ENCODE measurements at places on chromosomes 12 and 14.

DNA sequence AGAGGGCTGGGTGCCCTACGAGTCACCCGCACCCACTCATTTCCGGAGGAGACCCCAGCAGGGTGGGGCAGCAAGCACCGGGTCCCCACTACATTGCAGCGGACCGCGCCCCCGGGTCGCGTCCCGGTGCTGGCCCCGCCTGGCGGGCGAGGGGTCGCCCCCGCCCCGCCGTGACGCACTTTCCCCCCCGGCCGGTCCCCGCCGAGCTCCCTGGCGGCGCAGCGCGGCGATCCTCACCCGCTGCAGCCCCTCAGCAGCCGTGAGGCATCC, 106.1 kb downstream of the PRICKLE1 start:
- peak; percentile 30 for DNase-seq

GRCh38 chr14:22980672-22981089, 1.7 kb downstream of the AJUBA start:
- DNase-seq = peak; percentile 53

DNA sequence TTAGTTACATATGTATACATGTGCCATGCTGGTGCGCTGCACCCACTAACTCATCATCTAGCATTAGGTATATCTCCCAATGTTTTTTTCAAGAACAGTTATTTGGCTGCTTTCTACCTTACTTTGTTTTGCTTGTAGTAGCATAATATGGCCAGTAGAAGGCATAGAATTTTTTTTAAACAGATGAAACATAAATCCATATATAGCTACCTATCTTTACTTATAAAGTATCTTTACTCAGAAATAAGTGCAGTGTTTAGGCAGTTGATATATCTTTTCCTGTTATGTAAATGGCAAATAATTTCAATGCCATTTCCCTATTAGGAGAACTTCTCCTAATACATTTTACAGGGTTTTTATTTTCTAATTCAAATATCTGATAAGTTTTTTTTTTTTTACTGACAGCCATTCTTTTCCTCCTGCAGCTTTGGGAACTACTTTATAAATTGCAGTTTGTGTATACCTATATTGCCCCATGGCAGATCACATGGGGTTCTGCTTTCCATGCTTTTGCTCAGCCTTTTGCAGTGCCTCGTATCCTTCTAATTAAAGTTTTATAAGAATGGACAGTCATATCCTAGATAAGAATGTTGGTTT, 143.1 kb downstream of the PCNX1 start:
- DNase-seq = no peak

- DNase-seq = no peak
These were observed 1007.4 kb upstream of the NOVA1 start for GRCh38 chr14:27605282-27605681.

GRCh38 chr12:49470986-49471385, 67.8 kb upstream of the KCNH3 start:
- no peak for DNase-seq

GRCh38 chr12:49296836-49297694, 2.1 kb downstream of the PRPH start:
- DNase-seq = peak; percentile 71

DNA sequence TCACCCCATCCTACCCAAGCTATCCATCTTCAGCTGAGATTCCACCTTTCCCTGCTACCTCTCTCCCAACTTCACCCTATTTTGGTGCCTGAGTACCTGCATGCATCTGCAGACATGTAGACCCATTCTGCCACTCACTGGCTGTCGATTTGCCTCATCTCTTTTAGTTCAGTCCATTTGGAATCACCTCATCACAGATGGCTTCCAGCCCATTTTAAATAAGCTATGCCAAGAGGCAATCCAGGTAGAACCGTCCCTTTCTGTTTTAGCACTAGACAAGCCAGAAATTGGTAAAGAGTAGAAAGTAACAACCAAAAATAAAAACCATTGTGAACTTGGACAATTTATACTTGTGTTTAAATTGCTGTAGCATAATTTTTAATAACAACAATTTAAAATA, 11.3 kb downstream of the SLC35F4 start:
- no peak for DNase-seq

DNA sequence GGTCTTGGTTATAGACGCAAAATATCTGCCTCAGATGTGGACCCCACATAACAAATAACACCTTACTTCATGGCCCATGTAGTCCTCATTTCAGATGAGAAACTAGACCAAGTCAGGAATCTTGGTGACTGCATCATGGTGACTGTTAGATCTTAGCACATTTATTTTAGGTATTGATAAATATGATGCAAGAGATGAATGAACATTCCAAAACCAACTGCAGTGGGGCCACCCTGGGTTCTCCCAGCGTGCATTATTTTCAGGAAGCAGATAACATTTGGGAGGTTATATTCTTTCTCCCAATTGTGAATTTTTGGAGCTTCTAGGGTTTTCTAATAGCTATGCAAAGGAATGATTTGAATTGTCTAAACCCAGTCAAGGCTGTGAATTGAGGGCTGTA, 55.2 kb upstream of the PTGR2 start:
- DNase-seq = no peak

DNA sequence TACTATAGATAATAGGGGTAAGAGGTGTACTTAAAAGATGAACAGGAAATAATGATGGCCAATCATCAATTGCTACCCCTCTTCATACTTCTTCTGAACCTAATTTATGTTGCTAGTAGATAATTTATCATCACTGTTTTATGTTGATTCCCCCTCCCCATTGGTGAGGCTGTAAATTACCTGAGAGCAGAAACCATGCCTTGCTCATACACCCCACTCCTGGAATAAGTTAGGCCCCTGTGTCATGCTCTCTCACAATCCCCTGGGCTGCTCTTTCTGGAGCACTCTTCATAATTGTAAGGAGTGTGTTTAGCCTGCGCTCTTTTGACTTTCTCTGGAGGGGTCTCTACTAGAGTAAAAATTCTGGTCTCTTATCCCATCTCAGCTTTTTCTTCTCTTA, 180.7 kb downstream of the PAH start:
- DNase-seq = no peak

- DNase-seq = no peak
These were observed 197.7 kb upstream of the CNOT2 start for GRCh38 chr12:70045514-70045913.

DNA sequence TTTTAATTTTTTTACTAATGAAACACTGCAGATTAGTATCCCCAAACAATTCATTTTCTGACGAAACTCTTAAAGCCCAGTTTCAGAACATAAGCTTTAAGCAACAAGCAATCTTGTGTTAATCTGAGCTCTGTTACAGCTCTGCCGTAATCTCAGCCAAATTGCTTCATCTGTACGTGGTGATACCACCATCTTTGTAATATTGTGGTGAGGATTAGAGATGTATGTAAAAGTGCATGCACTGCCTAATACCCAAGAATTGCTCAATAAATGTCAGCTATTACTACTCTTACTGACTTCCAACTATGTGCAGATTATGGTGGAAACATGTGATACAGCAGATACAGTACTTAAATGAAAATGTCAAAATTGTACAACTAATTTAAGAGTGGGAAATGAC, 1.8 kb downstream of the AKAP5 start:
- no peak for DNase-seq

- no peak for DNase-seq
These were observed 66.2 kb upstream of the DYRK2 start for GRCh38 chr12:67582238-67582834.

- peak; percentile 48 for DNase-seq
These were observed 28.8 kb downstream of the HOXC4 start for GRCh38 chr12:54082397-54082892.

- DNase-seq = no peak
These were observed 143.0 kb downstream of the EMP1 start for GRCh38 chr12:13339538-13339937.

- no peak for DNase-seq
These were observed 46.7 kb upstream of the RD3L start for GRCh38 chr14:103989034-103989433.

GRCh38 chr12:1618489-1618888, 10.5 kb upstream of the WNT5B start:
- no peak for DNase-seq

DNA sequence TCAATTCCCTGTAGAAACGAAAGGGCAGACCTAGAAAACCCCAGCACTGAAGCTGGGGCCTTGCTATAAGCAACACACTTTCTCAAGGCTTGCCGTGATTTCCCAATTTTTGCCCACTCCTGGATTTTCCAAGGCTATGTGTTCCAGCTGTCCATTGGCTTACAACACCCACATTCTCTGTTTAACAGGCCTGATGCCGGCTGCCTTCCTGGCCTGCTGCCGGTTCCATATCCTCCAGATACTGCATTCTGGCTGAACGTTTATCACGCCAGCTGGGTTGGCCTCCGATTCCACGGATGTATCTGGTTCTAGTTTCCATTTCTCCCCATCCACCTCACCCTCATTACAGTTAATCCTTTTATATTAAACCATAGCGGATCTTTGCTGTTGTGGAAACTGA, 2.0 kb upstream of the PCNX1 start:
- DNase-seq = no peak

DNA sequence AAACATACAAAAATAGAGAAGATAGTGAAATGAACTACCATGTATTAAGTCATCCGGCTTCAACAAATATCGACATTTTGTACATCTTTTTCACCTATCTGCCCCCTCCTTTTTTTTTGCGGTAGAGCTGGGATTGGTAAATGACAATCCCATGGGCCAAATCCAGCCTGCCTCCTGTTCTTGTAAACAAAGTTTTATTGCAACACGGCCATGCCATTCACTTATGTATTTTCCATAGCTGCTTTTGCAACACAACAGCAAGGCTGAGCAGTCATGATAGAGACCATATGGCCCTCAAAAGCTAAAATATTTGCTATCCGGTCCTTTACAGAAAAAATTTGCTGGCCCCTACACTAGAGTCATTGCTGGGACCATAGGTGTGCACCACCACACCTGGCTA, 58.1 kb upstream of the PLEKHG3 start:
- no peak for DNase-seq

- DNase-seq = no peak
These were observed 1.4 kb upstream of the TBX3 start for GRCh38 chr12:114685320-114685781.

- DNase-seq = no peak
These were observed 28.4 kb upstream of the SFSWAP start for GRCh38 chr12:131682510-131682895.

DNA sequence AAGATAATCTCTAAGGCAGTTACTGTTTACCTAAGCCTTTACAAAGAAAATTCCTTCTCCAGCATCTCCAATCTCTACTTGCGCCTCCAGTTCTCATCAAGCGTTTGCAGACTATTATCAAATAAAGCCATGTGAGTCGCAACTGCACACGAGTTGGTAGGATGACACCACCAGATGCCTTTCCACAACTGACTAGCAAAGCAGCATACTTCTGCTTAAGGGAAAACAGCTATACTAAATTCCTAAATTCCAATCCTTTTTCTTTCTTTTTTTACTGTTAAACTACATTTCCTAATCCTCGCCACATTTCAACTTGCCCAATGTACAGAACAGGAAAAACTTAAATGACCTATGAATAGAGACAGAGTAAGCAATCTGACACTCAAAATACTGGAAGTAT, 166.7 kb downstream of the ITPR2 start:
- no peak for DNase-seq

DNA sequence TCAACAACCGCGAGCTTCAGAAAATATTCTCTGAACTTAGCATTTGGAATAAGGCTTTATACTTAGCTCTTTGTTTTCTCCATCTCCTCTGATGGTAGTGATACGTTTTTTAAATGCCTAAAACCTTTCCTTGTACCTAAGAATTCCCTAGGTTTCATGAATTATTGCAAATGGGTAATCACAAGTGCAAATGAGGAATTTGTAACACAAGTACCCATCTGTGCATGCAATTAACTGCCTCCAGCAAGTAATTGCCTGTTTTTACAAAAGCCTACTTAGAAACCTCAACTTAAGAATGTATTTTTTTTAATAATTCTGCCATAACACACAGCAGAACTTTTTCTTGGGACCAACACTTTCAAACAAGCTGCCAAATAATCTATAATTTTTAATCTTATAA, 149.2 kb downstream of the PHLDA1 start:
- DNase-seq = no peak

- DNase-seq = no peak
These were observed 48.5 kb downstream of the PHLDA1 start for GRCh38 chr12:75982979-75983660.

- no peak for DNase-seq
These were observed 52.1 kb downstream of the KICS2 start for GRCh38 chr12:64170024-64170423.

- no peak for DNase-seq
These were observed 44.2 kb downstream of the LGMN start for GRCh38 chr14:92704036-92704804.

All from stimulated activated CD4-positive, alpha-beta T cell treated with anti-CD3 and anti-CD28 coated beads, Interleukin-15, amount 100 ng/mL, for 24 hours (primary cell).